ENCODE measurements at places on chromosomes 1 and 21.

DNA sequence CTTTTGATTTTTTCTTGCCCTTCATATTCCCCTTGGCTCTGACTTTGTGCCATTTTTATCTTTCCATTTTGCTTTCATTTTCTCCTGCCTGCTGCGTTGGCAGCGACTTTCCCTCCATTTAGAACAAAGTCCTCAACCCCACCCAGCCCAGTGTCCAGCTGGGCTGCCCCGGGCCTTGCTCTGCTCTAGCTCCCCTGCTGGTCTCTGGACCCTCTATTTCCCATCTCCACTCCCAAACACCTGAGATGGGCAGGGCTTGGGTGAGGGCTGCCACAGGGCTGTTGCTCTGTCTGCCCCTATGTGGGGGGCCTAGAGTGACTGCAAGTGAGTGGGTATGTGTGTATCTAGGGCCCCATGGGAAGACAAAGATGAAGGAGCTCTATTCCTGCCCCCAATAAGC is 7.3 kb upstream of the ADAM15 start:
- no peak for DNase-seq

DNA sequence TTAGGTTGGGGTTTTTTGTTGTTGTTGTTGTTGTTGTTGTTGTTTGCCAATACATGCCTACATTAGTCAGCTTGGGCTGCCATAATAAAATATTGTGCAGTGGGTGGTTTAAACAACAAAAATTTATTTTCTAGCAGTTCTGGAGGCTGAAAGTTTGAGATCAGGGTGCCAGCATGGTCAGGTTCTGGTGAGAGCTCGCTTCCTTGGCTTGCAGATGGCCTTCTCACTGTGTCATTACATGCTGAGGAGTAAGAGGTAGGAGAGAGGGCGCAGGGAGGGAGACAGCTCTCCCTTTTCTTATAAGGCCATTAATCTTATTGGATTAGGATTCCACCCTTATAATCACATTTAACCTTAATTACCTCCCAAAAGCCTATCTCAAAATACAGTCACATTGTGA is 52.7 kb downstream of the DIRAS3 start:
- no peak for DNase-seq

- DNase-seq, result no peak
These were observed 467.1 kb downstream of the LMO4 start for GRCh38 chr1:87795615-87796337.

DNA sequence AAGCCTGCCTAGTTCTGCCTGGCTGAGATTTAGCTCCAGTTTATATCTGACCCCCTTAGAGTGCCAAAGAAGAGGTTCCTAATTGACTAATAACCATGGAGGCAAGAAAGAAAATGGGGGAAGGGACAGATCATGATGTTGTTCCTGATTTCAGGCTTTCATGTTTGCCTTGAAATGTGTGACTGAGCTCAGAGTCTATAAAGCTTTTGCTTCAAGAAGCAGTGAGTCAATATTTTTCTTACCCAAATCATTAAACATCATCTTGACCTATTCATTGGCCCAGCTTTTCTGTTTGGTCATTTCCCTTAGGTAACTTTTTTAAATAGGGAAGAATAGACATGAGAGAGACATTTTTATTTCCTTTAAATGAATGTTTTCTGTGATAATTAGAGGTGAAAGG is 55.9 kb downstream of the HHAT start:
- DNase-seq, result no peak

DNA sequence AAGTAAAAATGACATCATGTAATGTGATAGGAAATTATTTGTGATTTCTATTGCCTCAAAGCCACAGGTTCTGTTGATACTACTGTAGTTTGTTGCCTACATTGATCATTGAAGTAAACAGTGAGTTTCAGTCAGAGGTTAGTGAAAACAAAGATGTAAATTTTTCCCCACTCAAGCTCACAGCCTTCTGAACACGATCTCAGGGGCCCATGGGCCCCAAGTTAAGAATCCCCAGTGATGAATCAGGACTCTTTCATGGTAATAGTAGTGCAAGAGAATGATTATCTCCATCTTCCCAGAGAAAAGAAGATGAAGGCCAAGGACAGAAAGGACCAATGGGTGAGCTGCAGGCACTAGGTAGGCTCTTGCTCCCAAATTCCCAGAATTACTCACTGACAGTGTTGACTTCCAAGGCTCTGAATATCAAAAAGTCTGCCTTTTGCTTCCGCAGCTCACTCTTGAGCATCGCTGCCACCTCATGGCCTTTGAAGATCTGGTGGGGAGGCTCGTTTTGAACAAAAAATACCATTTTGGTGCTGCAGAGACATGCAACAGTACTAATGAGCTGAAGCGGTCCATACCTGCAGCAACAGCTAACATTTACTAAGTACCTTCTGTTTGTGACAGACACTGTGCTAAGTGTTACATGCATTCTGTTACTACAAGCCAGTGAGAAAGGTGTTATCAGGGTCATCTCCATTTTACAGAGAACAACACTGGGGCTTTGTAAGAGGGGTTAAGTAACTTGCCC is 113.3 kb downstream of the KIAA0319L start:
- no peak for DNase-seq
